ENCODE measurements at places on chromosomes 11 and 22.

GRCh38 chr11:27394781-27395228 is 31.8 kb upstream of the CCDC34 start:
- DNase-seq, result no peak

- no peak for DNase-seq
These were observed 33.4 kb downstream of the MICAL3 start for GRCh38 chr22:17990942-17991341.

GRCh38 chr11:86383041-86383955 is 8.6 kb downstream of the CCDC81 start:
- no peak for DNase-seq

DNA sequence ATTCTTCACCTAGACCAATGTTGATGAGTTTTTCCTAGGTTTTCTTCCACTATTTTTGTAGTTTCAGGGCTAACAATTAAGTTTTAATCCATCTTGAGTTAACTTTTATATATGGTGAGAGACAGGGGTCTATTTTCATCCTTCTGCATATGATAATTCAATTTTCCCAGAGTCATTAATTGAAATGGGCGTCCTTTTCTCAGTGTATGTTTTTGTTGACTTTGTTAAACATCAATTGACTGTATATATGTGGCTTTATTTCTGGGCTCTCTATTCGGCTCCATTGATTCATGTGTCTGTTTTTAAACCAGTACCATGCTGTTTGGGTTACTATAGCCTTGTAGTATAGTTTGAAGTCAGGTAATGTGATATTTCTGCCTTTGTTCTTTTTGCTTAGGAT is 282.1 kb downstream of the INSC start:
- DNase-seq, result no peak

GRCh38 chr22:20949698-20950183 is 17.3 kb upstream of the AIFM3 start:
- no peak for DNase-seq

DNA sequence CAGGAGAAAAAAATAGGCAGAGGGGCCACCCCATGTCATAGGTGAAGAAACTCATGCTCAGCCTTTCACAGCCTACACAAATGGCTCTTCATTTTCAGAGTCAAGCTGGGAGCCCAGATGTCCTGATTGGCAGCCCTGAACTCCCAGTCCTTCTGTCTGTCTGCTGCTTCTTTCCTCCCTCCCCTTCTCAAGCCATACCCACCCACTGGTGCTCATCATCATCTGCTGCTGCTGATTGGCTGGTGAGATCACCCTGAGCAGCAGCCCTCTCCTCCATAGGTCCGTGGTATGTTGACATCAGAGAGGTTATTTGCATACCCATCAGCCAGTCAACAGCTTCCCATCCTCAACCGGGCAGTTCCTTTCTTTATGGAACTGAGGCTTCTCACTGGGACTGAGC is 46.1 kb upstream of the PRDM11 start:
- no peak for DNase-seq

DNA sequence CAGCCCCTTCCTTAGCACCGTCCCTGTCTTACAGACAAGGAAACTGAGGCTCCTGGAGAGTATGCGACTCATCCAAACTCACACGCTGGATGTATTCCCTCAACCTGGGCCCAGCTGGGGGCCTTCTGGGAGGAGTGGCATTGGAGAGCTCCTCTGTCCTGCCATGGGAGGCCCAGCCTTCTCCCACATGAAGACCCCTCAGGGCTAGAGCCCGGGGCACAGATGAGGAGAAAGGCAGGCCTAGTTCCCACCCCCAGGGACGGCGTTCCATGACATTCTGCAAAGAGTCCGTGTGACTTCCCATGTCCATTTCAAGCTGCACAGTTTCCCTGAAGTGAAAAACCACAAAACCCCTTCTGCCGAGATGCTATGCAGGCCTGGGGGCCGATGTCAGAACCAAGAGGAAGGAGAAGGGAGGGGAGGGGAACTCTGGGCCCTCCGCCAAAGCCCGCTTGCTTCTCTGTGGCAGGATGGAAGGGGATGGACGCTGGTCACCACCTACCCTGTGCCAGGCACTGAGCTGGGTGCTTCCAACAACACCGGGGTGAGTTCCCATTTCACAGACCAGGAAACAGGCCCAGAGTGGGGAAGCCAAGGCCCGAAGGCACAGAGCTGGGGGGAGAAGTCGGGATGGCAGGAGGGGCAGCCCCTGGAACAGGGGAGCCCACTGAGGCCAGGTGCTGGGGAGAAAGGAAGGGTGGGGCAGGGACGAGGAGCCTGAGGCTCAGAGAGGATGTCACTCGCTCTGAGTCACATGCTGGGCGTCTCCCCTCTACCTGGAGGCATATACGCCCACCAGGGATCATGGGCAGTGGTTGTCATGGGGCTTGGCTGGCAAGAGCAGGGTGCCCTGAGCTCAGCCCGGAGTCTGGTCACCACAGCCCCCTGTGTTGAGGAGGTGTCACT is 15.7 kb downstream of the RAC2 start:
- no peak for DNase-seq

DNA sequence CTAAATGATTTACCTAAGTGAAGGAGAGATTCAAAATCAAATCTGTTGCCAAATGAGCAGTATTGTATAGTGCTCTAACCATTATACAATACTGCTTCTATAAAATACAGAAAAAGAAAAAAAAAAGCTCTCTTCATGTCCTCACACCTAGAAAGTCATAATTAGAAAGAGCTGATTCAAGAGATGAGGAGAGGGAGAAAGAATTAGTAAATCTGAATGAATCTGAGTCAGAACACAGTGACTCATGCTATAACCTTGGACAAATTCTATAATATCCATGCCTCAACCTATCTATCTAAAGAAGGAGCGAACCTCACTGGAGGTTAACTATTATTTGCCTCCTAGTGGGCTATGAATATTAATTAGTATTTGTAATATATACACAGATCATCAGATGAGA is 29.4 kb downstream of the AMBRA1 start:
- no peak for DNase-seq

GRCh38 chr11:84865257-84865656 is 761.9 kb downstream of the DLG2 start:
- DNase-seq, result no peak

- DNase-seq, result no peak
These were observed 67.2 kb downstream of the CCDC83 start for GRCh38 chr11:85922367-85922766.

DNA sequence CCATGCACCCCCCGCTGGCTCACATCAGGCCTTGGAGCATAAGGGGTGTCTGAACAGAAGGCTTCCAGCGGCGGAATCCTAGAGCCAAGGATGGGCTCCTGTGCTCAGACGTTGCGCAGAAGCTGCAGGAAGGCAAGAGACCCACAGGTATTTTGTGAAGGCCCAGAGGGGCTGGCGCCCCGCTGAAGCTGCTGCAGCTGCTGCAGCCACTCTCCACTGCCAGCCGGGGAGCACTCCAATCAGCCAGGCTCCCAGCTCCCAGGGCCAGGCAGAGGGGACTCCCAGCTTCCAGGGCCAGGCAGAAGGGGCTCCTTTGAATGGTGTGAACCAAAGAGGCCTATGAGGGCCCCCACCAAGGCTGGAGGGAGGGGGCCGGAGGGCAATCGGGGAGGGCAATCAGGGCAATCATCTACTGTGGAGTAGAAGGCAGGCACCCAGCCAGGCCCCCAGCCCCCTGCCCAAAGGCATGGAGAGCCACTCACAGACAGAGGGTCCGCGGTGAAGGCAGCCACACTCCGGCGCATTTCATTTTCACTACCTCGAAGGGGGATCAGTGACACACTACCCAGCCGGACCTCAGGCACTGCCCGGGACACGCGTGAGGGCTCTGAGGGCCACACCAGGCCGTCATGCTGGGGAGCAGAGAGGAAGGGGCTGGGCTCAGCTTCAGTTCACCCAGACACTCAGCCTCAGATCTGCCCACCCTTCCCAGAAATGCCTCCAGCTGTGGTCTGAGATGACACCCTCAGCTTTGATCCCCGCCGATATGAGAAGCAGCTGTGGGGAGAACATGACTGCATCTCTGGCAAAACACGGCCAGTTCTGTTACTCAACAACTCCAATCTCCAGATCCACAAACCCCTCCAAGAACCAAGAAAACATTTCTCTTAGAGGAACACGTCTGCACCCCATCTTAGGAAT is 11.6 kb upstream of the PDE2A start:
- DNase-seq, result peak; percentile 66

GRCh38 chr11:14612694-14613093 is 30.9 kb upstream of the PDE3B start:
- DNase-seq, result no peak
